Hematopoietic multipotent progenitor cell treated with erythropoietin and hydrocortisone succinate and interleukin-3 and kit ligand, for 6 days (in vitro differentiated cells): ENCODE measurements at places on chromosomes 3 and 15.

- no peak for DNase-seq
These were observed 100.2 kb upstream of the AKAP13 start for GRCh38 chr15:85280203-85280602.

DNA sequence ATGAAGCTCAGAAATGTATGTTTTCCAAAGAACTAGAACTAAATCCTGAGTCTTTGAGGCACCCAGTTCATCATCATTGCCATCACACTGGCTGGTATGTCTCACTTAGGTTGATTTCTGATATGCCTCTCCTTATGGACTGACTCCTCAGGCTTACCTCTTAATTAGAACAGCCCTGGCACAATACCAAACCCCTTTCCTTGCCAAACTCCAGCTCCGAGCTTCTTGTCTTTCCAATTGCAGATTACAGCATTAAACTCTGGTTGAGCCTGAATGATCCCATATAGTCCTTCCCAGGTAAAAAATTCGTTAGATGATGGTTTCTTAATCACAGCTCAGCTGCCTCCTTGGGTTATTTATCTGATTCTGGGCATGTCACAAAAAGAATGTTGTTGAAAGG lies 66.3 kb downstream of the RTP4 start:
- DNase-seq, result no peak

DNA sequence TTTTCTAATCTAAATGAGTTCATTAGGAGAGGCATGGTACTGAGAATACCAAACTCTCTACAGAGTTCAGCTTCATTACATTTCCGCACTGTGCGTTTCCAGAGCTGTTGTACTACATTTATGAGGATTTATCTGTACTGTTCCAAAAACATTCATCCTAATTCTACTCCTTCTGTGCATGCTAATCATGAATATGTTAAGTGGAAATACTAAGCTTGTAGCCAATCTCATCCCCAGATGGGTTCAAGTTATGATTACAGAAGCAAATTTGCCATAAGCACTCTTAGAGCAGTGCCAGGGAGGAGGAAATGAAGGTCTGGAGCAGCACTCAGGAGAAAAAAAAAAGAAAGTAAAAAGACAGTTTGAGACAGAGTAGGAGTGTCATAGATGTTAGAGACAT lies 544.3 kb downstream of the GBE1 start:
- no peak for DNase-seq

GRCh38 chr3:183489455-183490210 lies 61.2 kb upstream of the MCF2L2 start:
- no peak for DNase-seq

- DNase-seq, result no peak
These were observed 546.8 kb upstream of the EPHA6 start for GRCh38 chr3:96267577-96267976.

- peak; percentile 93 for DNase-seq
These were observed 426 bp downstream of the KAT2B start for GRCh38 chr3:20040548-20041196.

DNA sequence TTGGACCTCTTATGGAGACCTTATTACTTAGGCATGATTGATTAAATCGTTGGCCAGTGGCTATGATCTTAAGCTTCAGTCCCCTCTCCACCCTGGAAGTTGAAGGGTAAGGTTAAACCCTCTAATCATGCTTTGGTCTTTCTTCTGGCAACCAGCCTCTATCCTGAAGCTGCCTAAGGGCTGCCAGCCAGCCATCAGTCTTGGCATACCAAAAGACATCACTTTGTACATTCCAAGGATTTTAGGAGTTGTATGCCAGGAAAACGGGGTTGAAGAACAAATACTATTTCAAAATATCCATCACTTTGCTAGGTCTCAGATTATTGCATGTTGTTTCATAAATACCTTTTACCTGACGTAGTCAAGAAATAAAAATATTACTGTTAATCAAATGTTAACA lies 28.9 kb downstream of the UBE2E2 start:
- no peak for DNase-seq

DNA sequence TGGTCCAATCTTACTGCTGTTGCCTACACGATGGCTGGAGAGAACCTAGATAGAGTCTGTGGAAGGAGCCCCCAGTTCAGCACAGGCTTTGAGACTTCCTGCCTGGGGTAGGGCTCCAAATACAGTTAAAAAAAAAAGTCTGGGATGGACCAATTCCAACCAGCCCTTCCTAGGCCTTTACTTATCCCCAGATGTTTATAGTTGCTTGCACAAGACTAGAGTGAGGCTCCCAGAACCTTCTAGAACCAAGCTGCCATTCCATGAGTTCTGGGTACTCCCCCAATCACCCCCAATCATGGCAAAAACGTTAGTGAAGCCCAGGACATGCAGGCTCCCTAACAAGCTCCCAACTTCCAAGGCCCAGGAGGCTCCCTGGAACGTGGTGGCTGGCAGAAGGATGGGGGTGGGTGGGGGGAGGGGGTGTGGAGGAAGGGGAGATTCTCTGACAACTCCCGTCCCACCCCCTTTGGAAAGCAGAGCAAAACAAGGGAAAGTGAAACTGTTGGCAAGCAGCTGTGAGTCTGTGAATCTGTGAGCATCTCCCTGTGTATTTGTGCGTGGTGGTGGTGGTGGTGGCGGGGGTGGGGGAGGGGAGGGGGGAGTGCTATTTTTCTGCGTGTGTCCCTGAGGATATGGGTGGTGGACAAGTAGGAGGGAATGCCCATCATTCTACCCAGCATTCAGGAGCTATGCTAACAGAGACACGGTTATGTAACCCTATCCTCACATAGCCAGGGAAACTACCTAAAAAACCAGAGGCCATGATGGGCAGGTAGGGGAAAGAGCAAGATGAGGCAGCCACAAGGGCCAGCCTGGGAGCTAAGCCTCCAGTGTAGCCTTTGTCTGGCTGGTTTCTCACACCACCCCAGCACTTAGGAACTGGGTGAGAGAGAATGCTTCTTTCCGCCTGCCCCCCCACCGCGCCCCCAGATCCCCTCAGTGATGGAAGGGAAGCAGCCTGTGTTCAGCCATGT lies 2.0 kb downstream of the MST1R start:
- no peak for DNase-seq

- peak; percentile 27 for DNase-seq
These were observed at the start of gene FSTL1 for GRCh38 chr3:120450600-120451271. TSS of gene FSTL1 (minus strand) at chr3:120450992. CDS start at chr3:120450746, 246 bp downstream.

GRCh38 chr3:8077126-8077525 lies 424.5 kb upstream of the LMCD1 start:
- no peak for DNase-seq

GRCh38 chr15:93855181-93855826 lies 376.1 kb upstream of the MCTP2 start:
- DNase-seq, result no peak

GRCh38 chr3:101464235-101464634 lies 48.8 kb downstream of the SENP7 start:
- no peak for DNase-seq

- DNase-seq, result no peak
These were observed 116.4 kb upstream of the ARHGEF3 start for GRCh38 chr3:56918111-56918568.

DNA sequence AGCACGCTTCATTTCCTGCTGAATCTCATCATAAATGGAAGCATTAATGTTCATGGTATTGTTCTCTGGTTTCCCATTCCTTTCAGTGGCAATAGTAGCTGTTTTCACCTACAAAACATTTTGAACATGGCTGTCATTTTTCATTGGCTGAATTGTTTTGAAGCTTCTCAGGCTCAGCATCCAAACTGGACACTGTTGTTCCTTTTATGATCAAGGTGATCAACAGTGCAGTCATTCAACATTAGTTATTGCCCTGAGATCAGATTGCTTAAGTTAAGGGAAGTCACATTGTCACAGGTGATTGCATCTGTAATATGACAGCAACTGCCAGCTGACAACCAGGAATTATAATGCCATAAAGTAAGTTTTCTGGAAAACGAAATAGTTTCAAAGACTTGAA lies 46.9 kb downstream of the SATB1 start:
- no peak for DNase-seq

DNA sequence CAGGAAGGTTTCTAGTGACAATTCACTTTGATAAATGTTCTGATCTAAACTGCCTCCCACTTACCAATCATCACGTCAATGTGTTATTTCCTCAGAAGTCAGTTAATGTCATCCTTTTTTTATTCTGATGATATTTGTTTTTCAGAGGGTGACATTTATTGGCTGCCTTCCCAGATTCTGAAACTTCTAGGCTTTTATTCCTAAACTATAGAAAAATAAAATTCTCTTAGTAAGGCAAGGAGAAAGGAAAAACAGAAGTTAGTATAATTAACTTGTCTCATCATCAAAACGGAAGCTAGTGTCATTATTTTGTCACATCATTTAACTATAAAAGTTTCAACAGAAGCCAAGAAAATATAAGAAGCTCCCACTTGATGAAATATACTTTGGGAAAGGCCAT lies 100.0 kb upstream of the C3orf80 start:
- no peak for DNase-seq

DNA sequence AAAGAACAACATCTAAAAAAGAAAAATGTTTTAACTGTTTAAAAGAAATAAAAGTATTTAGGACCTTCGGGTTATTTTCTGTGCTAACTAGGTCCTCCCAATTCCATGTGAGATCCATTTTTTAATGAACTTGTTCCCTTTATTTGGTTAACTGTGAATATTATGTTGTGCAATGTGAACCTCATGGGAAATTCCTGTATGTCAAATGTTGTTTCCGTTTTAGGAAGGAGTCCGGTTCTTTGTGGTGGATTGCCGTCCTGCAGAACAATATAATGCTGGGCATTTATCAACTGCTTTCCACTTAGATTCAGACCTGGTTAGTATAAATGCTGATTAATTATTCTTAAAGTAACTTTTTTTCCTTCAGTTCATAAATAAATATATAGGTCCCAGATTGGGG lies 35.5 kb upstream of the NIT2 start:
- no peak for DNase-seq

GRCh38 chr3:34364335-34364734 lies 565.9 kb downstream of the PDCD6IP start:
- no peak for DNase-seq

- peak; percentile 68 for DNase-seq
These were observed 64.5 kb downstream of the ZNF148 start for GRCh38 chr3:125310623-125311081.

DNA sequence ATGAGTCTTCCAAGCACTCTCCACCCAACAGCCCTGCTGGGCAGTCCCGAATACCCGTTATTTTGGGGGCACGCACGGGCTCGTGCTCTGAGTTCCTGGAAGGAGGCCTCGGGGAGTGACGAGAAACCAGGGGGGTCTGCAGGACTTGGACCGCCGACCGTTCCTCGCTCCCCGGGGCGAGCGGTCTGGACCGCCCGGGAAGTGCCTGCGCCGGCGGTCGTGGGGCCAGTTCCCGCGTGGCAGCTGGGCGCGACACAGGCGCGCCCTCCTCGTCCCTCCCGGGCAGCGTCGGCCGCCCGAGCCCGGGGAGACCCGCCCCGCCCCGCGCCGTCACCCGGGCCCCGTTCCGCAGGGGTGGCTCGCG lies 387 bp downstream of the GNB4 start:
- peak; percentile 62 for DNase-seq

GRCh38 chr3:99430348-99431134 lies 207.9 kb upstream of the COL8A1 start:
- no peak for DNase-seq

- no peak for DNase-seq
These were observed 18.3 kb upstream of the TRAK1 start for GRCh38 chr3:42072831-42073301.

GRCh38 chr3:49666592-49666991 lies 7.6 kb upstream of the APEH start:
- DNase-seq, result no peak

- DNase-seq, result no peak
These were observed 21.1 kb upstream of the COLQ start for GRCh38 chr3:15542614-15543013.

GRCh38 chr3:82736696-82737277 lies 975.3 kb upstream of the GBE1 start:
- no peak for DNase-seq

DNA sequence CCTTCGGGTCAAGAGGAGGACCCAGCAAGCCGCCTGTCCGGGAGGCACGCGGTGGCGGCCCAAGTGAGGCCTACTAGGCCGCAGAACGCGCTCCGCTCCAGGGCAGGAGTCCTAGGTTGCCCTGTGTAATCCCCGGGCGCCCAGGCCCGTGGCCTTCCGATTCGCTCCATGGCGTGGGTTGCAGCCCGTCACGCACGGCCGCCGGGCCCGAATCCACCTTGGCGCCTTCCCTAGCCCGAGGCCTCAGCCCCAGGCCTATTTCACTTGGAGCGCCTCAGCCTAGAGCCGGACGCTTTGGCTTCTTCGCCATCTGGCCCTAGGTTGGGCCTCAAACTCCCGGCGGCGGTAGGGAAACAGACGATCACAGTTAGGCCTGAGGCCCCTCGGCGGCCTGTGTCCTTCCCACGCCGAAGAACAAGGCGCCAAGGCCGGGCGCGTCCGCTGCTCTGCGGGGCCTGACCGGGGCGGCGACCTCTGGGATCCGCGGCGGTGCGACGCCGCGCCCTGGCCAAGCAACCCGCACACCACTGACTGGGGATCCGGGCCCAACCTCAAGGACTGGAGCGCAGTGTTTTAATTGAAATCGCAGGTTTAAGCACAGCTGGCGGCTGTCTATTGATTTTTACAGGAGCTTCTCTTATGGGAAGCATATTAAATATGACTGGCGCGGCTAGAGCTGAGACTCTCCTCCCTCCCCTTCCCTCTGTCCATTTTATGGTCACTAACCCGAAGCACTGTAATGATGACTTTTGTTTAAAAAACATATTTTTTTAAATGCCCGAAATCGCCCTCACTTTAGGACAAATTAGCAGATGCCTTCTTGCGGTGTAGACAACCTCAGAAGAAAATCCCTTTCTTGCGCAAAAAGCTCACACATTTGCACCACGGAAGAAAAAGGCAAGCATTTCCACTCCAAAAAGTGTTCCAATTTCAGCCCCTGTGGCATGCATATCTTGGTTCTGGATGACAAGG lies 3.8 kb upstream of the FEZF2 start:
- DNase-seq, result no peak

DNA sequence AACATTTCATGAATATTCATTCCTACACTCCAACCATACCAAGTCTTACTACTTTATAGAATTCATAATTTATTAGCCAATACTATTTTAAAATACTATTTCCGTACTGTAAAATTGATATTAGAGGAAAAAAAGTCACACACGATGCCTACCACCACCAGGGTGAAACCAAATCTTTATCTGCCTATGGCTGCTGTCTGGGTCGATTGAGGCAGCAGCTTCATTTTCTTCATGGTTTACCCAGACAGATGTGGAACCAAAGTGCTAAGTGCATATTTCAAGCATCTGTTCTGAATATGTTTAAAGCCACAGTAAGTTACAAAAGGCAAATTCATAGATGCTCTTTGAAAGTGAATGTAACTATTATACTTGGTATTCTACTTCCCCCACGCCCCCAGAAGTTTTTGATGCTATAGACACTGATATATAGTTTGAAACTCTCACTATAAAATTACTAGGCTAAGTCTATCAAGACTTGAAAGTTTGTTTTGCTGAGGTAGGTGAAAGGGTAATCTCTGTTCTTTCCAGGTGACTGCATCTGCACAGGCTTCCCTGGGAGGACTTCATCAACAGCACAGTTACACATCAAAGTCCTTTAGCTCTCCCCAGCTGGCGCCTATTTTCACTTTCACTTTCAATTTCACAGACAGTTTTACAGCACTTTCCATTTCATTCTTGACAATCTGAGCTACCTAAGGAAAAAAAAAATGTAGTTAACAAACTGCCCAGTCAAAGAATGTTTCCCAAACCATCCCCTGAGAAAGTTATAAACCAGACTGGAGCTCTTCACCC lies 113.9 kb downstream of the POLQ start:
- DNase-seq, result peak; percentile 38

- DNase-seq, result no peak
These were observed 165.0 kb downstream of the FRMD5 start for GRCh38 chr15:44029940-44030568.

GRCh38 chr3:194572944-194573491 lies 60.2 kb downstream of the TMEM44 start:
- no peak for DNase-seq
